ENCODE measurements at places on chromosomes 11 and 22.

DNA sequence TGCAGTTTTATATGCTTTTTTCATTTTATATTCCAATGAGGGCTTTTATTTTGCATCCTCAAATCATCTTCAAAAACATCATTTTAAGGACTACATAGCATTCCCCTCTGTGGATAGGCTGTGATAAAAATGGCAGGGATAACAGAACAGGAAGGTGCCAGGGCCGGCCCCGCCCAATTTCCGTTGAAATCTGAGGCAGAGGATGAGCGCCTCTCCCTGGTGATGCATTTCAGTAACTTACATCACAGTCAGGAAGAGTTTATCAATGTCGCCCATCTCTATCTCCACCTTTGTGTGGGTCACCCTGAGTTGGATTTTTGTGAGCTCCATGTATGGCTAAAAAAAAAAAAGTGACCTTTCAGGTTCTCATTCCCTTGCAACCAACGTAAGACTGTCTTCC is 201.6 kb downstream of the DSCAML1 start:
- DNase-seq: no peak

GRCh38 chr11:64848826-64849597 is 4.6 kb upstream of the CDC42BPG start:
- no peak for DNase-seq

DNA sequence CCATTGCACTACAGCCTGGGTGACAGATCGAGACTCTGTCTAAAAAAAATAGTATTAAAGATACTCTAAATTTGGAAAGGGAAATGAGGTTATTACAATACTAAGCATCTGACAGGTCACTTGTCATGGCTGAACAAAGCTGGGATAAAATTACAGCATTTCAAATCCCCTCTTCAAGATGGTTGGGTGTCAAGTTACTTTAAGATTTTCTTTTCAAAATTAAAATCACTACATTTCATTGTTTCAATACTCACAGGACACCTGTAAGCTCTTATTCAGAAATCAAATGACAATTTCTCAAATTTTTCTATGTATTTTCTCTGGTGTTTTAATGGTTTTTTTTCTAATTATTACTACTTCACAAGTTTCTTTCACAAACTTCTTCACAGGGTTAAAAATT is 5.7 kb downstream of the TAF1D start:
- no peak for DNase-seq

- DNase-seq: no peak
Observed at GRCh38 chr11:75245356-75246005, 4.9 kb downstream of the TPBGL start.

DNA sequence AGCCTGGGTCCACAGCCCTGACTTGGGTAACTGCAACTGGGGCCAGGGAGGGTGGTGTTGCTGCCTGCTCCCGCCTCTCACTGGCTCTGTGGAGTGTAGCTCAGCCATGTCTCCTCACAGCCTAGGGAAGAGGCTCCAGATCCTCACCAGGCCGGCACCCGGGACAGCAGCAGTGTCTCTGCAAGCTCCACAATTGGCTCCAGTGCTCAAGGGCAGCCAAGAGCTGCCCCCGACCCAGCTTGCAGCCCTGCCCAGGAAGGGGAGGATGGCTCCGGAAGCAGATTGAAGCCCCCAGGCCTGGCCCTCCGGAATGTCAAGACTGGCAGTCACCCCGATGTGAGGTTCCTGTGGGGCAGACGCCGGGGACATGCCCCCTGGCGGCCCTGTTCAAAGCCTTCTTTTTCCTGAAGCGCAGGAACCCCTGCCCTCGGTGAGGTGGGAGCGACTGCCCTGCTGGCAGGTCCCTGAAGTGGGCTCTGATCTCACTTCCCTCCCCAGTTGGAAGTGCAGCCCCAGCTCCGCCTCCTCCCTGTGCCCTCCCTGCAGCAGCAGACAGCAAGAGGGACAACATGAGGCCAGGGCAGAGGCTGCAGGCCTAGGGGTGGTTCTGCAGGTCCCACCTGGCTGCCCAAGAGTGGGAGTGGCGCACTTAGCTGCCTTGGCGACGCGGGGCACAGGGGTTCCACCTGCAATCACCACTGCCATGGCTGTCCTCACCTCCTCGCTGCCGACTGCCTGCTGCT is 816.2 kb upstream of the LUZP2 start:
- no peak for DNase-seq

GRCh38 chr11:30406978-30407762 is 84.3 kb downstream of the ARL14EP start:
- DNase-seq: peak; percentile 83

DNA sequence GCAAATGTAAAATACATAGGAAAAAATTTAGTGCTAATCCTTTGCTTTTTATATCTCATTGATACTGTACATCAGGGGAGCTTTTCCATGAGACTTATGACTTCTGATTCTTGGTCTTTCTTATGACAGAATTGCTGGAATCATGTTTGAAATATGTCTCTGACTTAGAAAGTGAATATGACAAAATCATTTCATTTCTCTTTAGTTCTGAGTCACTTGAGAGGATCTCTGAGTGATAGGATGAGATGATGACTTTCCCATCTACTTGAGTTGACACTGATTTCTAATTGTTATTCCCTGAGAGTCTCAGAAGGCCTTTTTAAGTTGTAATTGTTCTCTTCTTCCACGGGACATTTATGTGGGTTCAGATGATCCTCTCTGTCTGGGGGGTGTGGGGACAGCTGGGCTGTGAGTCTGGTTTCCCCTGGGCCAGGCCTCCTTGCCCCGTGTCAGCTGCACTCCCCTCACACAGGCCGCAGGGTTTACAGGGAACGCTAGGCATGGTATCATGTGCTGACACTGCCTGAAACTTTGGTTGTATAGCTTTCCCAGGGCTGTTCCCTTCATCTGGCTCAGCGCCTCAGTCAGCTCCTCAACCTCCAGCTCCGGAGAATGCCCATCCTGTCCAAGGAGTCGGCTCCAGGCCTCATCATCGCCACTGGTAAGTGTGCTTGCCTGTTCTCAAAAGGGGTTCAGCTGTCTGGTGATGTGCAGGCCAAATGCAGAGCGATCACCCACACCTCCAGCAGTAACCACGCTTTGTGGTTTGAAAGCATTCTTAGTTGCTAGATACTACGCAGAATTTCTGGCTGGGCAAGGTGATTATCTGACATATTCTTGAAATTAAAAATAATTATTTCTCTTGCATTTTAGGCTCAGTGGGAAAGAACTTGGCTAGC is 69.5 kb upstream of the SORL1-AS1 start:
- DNase-seq: no peak

DNA sequence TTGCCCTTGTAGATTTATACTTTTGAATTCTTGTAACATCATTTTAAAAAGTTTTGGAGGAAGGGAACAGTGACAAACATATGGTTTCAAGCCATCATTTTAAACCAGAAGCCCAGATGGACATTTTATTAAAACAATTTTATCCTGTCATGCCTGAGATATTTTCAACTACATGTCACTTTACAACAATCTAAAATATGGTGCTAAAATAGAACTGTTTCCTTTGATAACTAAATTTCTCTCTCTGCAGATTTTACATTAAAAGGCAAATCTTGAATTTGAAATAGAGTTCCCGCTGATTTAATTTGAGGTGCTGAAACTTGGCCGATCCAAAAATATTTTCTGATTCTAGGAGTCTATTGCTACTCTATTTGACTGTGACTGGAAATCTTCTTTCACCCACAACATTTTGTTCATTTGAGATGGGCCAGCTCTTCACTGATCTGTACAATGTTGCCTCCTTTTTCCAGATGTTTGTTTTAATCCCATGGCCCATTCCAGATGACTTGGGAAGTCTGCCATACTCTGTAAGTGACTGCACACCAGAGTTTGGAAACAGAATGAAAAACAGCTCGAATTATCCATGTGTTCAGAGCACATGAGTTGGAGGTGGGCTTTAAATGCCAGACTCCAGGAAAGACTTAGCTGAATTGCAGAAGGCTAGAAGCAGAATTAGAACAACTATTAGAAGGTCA is 402.5 kb downstream of the TMEM135 start:
- DNase-seq: no peak

DNA sequence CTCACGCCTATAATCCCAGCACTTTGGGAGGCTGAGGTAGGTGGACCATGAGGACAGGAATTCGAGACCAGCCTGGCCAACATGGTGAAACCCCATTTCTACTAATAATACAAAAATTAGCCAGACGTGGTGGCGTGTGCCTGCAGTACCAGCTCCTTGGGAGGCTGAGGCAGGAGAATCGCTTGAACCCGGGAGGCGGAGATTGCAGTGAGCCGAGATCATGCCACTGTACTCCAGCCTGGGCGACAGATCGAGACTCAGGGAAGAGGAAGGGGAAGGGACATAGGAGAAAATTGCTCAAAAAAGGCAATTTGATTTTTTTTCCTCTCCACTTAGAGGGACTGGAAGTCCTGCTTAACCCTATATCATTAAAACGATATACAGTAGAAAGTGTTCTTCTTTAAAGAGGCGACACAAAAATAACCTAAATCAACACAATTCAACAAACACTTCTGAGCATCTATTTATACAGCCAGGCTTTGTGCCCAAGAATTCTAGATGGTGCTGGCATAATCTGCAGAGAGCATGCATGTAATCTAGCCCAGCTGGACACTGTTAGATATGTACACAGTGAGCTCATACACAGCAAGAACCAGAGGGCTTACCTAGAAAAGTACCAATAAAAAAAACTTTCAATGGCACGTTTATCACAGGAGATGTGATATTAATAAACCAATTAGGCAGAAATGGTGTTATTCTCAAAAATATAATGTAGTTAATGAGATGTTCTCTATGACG is 20.9 kb upstream of the DENND5A start:
- no peak for DNase-seq

DNA sequence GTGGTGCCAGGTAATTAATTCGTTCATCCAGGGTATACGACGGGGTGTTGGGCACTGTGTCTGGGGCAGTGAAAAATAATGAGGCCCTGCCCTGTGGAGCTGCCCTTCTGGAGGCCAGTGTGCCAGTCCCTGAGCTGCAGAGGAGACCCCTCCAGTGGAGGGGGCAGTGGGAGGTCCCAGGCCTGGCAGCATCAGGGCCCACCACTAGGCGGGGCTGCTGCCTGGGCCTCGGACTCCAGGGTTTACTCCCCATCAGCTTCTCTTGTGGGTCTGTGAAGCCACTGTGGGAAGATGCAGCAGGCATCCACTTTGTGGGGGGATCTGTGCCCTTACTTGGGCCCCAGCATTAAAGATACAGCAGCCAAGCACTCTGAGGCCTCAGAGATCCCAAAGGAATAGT is 17.4 kb upstream of the TMPRSS6 start:
- DNase-seq: no peak

GRCh38 chr11:46116007-46116711 is 5.1 kb downstream of the PHF21A start:
- DNase-seq: no peak

- DNase-seq: no peak
Observed at GRCh38 chr22:46028106-46028991, 51.4 kb upstream of the WNT7B start.

- no peak for DNase-seq
Observed at GRCh38 chr22:32777987-32778386, 23.5 kb upstream of the TIMP3 start.

DNA sequence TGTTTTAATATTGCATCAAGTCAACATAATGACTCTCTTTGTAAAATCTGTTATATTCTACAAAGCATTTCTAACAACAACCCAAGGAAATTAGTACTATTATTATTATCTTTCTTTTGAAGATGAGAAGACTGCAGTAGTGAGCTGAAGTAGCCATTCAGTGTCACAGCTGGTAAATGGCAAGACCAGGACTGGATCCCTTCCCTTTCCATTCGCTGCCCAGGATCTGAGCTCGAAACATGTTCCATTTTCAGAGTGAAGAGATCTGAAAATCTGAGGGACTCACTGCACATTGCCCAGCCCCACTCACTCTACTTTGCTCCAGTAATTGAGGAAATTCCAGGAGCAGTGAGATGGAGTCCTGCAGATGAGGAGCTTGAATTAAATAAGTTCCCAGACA is 240.0 kb upstream of the BLID start:
- no peak for DNase-seq

DNA sequence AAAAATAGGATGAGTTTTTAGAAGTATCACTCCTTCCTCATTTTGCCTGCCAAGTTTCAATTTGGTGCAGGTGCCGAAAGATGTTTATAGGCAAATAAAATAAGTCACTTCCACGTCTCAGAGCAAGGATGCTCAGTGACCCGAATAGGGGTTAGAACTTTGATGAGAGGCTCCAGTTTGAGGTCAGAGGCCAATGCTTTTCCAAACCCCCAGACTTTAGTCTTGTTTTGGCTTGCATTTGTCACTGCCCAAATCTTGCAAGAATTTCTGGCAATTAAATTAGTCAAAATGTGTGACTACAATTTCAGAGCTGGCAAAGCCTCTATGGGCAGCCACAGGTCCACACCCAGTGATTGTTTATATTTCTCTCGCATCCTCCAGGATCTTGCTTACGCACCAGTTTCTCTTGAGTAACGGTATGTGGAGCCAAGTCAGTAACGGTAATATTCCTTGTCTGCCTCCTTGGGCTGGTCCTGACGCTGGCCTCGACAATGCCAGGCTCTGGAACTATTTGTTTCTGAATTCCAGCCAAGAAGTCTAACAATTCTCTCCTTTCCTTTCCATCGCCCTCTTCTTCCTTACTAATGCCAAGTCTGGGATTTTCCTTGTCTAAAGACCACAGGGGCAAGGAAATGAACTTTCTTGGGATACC is 9.9 kb upstream of the NUP160 start:
- DNase-seq: peak; percentile 75

DNA sequence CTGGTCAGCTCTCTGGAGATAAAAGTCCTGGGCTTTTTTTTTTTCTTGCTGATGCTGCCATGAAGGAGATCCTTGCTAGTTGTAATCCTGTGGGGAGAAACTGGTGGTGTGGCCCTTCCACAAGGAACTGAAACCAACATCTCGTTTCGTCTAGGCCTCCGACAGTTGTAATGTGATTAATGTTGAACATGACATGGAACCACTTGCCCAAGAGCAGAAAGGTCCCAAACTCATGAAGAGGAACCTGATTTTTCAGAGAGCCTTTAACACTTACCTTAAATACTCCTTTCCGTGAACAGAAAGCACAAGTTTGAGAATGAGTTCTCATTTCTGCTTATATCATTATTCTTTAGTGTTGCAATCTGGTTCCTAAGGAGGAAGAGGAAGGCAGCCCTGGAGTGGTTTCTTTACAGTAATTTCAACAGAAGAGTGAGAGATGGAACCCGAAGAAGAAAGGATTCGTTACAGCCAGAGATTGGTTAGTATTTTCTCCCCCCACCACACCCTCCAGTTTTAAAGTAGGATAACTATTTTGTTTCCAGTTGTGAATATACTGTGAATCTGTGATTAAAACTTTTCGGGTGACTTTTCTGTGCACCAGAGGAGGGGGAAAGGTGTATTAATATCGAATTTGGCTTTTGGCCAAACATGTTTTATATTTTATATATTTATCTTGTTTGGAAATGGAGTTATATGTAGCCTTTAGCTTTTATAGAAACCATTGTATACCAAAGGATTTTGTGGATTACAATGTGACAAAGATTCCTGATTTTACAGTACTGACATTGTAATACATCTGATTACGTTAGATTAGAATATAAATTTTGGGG is 2.0 kb downstream of the KDM2A start:
- peak; percentile 24 for DNase-seq

DNA sequence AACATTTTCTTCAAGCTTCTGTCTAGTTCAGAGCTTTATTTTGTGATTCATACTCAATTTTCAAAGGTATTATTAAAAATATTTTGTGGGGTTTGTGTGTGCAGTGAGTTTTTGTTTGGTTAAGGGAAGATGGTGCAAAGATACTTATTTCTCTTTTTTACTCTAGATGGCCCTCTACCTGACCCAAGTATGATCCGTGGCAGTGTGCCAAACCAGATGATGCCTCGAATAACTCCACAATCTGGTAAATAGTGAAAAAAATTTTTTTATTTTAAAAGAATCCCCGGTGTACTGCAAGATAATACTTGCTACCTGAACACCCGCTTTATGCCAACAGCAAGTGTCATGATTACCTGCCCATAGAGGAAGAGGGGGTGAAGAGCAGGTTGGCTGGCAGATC is 54.2 kb downstream of the EP300 start:
- DNase-seq: no peak
